ENCODE measurements at places on chromosomes 2 and 18.

DNA sequence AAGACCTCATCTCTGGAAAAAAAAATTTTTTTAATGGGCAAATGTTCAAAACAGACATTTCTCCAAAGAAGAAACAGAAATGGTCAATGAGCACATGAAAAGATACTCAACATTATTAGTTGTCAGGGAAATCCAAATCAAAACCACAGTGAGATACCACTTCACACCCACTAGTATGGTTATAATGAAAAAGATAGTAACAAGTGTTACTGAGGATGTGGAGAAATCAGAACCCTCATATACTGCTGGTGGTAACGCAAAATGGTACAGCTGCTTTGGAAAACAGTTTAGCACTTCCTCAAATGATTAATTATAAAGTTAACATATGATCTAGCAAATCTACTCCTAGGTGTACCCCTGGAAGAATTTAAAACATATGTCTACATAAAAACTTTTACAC, 29.0 kb upstream of the TCF7L1 start:
- DNase-seq, result no peak

DNA sequence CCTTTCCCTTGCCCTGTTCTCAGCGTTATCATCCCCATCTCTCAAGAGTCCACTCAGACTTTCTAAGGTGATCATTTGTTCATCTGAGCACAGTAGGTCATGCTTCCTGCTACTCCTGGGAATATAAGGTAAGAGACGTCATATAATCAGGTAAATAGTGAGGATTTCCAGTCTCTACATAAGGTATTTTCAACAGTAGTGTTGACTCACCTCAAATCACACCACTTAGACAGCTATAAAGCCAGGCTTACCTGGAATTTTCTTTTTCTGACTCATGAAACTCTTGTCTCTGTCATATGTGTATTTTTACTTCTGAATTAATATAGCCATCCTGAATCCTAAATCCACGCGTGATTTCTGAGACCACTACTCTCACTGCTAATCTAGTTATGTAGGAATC, 443.2 kb downstream of the ARHGAP15 start:
- DNase-seq, result no peak

DNA sequence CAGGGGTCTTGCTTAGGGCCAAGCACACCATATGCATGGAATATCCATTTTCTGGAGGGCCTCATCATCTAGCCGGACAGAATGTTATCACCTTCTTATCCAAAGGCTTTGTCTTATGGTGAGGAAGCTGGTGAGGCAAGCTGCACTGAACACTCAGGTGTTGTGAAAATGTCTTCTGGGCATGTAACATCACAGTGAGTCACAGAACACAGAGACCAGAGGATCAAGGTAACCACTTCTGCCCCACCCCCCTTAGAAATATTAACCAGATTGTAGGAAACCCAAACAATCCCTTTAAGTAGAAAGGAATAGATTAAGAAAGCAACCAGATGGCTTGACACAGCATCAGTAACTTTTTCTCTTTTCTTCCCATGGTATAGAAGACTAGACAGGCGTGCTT, 51.1 kb downstream of the MYO5B start:
- no peak for DNase-seq

DNA sequence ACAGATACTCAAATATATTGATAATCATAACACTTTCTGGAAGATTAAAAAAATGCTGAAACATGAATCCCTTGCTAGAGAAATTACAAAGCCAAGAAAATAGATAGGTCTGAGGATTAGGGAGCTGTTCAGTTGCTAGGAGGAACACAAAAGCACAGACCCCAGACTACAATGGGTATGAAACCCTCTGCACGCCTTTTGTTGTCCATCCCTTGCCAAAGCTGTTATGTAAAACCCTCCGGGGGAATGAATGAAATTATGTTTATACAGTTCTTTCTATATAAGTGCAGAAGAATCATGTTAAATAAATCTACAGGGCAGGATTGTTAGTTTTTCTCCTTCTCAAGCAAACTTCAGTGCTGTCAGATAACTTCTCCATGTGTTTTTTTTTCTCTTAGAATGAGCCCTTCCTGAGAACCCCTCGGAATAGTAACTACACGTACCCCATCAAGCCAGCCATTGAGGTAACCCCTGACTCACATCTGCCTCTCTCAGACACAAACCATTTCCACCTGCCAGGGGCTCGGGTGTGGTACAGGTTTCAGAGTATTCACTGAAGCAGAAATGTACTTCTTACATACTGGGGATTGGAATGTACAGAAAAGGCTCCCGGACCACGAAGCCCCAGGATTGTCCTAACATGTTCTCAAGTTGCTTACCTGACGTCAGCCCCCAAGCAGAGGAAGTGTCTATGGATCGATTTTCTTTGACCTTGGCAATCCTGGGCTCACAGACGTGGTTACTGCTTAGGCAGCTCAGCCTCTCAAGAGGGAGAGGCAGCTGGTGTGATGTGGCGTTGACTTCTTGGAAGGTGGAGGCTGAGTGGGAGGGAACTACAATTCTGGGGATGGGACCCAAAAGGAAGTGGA, 118.0 kb downstream of the PLB1 start:
- no peak for DNase-seq

GRCh38 chr18:6406075-6406909, 8.4 kb downstream of the L3MBTL4 start:
- no peak for DNase-seq

- no peak for DNase-seq
Measured at GRCh38 chr2:10750610-10751009, 29.2 kb downstream of the ATP6V1C2 start.

GRCh38 chr2:237253046-237253702, 160.8 kb downstream of the COL6A3 start:
- DNase-seq, result no peak

DNA sequence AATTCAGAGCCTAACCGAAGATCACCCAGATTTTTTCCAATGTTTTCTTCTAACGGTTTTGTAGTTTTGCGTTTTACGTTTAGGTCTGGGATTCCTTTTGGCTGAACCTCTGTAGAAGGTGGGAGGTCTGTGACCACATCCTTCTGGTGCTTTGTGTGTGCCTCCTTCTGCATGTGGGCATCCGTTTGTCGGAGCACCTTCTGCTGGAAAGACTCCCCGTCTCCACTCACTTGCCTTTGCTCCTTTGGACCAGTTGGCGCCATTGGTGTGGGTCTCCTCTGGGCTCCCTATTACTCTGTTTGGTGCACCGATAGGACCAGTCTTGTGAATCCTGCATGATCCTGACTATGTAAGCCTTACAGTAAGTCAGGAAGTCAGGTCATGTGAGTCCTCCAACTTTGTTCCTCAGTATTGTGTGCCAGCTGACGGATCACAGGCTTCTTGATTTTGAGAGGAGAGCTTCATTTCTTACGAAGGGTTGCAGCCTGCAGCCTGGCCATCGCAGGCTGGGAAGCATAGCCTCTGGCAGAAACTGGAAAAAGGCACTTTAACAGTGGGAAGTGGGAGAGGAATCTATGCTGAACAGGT, 13.6 kb downstream of the AQP12A start:
- no peak for DNase-seq

DNA sequence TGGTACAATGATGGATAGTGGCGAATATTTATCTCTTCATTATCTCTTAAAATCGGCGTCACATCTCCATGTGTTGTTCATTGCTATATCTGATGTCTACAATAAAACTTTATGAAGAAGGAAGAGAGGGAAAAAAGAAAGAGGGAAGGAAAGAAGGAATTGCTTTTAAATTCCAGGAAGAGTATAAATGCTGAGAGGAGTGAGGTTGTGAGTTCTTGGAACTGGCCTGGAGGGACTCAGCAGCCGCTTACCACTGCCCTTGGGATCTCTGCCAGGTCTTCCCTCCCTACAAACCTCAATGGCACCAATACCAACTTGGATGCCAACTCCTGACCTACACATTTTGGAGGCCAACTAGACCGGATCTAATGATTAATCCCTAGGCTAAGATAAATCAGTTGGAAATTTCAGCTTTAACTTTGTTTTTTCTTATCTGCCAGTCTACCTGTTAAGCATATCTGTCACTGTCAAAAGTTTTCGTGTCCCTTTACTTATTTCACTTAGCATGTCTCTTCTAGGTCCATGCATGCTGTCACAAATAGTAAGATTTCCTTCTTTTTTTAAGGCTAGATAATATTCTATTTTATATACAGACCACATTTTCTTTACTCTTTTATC, 9.8 kb downstream of the SCN9A start:
- DNase-seq, result no peak

DNA sequence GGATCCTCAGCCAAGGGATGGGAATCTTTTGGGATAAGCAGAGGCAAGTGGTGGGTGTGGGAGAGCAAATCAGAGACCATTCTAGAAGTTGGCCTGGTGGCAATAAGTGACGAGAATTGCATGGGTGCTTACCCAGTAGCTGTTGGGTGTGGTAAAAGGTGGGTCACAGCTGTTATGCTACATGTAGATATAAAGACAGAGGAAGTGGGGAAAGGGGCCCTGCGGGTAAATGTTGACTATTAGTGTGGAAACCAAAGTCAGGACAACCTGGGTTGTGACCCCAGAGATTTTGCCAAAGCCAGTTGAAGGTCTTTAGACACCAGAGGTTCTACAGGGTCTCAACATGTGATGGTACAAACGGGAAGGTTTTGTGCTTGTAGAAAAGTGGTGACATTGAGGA, 443.6 kb upstream of the HNRNPA3 start:
- DNase-seq, result no peak

DNA sequence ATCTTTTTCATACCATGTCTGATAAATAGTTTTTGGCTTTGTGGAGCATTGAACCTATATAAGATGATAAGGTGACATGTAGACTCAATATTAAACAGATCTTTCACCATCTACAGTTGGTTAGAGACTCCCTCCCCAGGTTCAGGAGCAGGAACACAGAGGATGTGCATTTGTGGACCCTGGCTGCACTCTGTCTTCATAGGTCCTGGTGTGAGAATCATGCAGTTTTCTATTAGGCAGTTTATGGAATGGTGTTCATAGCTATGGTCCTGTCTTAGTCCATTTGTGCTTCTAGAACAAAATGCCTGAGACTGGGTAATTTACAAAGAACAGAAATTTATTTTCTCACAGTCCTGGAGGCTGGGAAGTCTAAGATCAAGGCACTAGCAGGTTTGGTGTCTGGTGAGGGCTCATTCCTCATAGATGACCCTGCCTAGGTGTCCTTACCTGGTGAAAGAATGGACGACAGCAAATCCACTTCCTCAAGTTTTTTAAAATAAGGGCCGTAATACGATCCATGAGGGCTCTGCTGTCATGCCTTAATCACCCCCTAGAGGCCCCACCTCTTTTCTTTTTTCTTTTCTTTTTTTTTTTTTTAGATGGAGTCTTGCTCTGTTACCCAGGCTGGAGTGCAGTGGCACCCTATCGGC, 35.3 kb upstream of the FAM98A start:
- no peak for DNase-seq

DNA sequence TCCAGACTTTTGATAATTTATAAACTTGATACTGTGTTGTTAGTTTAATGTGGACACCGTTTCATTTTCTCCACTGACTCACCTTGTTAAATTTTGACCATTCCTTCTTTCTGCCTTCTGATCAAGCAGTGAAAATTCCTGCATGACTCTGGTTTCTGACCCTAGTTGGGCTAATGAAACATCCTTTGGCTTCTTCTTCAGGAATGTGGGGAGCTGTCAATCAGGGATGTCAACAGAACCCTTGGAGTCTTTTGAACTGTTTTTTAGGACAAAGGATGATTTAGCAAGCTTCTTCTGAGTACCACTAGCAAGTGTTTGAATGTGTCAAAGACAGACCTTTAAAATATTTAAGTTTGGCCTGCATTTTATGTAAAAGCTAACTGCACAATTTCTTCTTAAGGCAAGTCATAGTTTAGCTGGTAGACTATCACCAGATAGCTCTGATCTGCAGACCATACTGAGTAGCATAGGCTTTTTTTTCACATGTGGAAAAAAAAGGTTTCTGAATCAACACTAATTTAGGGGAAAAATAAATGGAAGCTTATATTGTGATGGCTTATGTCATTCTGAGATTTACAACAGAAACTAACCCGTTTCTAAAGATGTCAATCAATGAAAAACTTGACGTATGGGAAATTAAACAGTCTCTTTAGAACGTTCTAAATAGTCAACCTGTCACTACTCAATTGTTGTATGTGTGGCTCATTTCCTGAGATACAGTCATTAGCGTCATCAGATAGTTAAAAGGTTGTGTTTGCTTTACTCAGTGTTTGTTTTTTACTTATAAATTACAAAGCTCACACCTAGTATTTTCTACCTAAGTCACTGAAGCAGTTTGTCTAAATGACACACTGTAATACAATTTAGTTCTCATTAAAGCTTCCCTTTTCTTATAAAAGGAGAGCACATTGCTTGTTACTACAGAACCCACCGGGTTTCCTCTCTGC, 311.4 kb downstream of the PTPRM start:
- no peak for DNase-seq

GRCh38 chr2:112149866-112150435, 11.8 kb downstream of the FBLN7 start:
- no peak for DNase-seq

DNA sequence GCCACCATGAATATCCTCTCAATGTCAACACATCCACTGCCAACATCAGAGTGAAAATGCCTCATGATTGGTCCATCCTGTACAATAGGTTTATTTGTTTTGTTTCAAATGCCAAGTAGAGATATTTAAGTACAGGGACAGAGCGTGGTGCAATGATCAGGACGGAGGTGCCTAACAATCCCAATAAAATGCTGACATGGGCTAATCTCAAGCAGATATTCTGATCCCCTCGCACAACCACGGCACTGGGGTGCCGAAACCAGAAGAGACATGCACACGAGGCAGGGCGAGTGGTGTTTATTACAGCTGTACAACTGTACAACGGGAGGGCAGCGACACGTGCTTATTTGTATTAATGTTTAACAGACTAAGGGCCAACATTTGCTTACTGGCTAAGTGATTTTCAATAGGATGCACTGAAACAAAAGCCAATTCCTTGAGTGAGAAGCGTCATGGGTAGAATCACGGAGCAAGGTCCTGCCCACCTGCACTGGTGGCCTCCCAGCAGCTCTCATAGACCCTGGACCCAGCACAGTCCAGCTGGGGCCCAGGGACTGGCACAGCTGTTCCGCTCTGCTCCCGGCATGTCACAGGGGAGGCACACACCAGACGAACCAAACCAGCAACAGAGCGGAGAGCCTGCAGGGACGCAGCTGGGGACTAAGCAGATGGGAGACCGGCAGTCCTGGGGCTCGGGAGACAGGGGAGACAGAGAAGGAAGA, 101.4 kb downstream of the HDAC4 start:
- DNase-seq, result no peak

GRCh38 chr2:59339837-59340207, 1098.7 kb upstream of the FANCL start:
- no peak for DNase-seq

- no peak for DNase-seq
Measured at GRCh38 chr2:19750136-19750535, 151.6 kb downstream of the TTC32 start.

DNA sequence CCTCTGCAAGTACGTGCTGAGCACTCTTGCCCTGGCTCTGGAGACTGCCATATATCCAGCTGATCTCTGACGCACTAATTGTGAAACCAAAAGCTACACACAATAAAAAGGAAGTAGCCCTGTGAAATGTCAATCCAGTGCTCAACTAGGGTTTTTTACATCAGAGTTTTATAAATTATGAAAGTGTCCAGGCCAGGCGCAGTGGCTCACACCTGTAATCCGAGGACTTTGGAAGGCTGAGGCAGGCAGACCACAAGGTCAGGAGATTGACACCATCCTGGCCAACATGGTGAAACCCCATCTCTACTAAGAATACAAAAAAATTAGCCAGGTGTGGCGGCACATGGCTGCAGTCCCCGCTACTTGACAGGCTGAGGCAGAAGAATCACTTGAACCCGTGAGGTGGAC, 24.5 kb upstream of the PEX13 start:
- no peak for DNase-seq

- no peak for DNase-seq
Measured at GRCh38 chr2:43073401-43073825, 153.0 kb downstream of the ZFP36L2 start.

- no peak for DNase-seq
Measured at GRCh38 chr18:21296045-21296444, 54.0 kb downstream of the GREB1L start.
